ENCODE measurements at places on chromosomes 11 and 22.

DNA sequence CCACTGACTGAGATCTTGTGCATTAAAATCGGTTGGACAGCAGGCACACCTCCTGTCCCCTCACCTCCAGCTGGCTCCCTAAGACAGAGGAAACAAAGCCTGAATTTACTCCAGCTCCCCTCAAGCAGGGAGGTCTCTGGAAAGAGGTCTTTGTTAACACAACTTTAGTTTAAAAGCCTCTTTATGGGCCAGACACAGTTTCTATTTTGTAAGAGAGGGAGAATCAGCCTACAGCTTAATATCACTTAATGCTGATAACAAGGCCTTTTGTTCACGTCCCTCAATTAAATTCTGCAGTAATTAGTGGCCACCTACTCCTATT lies 36.3 kb downstream of the PLEKHA7 start:
- H3K4me3 ChIP-seq, result no peak overlapping the region
- peaks cover 63% of the 10 kb centered on the region for H3K4me1 ChIP-seq
- no peaks in the 10 kb centered on the region for H3K36me3 ChIP-seq
- DNase-seq, result no peak

- no peaks in the 10 kb centered on the region for H3K36me3 ChIP-seq
- no peak overlapping the region for H3K4me3 ChIP-seq
- H3K27ac ChIP-seq, result no peak overlapping the region
- no peaks in the 10 kb centered on the region for H3K27me3 ChIP-seq
These were observed 136.2 kb downstream of the OSBP2 start for GRCh38 chr22:30830907-30831306.

DNA sequence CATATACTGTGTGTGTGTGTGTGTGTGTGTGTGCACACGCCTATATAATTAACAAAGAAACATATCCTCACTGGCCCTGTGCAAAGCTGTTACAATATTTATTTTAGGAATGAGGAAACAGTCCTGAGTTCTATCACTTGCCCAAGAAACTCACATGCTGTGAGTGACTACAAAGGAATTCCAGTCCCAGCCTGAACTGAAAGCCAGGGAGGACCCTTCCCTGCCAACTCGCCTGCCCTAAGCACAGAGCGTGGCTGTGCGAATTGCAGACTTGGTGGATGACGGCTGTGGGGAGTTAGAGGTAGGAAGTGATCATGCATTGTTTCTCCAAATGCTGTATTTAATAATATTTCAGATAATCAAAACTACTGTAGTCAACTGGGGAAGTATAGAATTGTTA lies 26.4 kb upstream of the CD5 start:
- no peaks in the 10 kb centered on the region for H3K4me1 ChIP-seq
- no peaks in the 10 kb centered on the region for H3K36me3 ChIP-seq
- H3K4me3 ChIP-seq, result no peak overlapping the region
- no peak overlapping the region for H3K27ac ChIP-seq
- no peaks in the 10 kb centered on the region for H3K27me3 ChIP-seq

- no peak for DNase-seq
- H3K4me1 ChIP-seq, result peaks cover 56% of the 10 kb centered on the region
These were observed 2.9 kb downstream of the TEAD1 start for GRCh38 chr11:12677131-12677530.

- H3K36me3 ChIP-seq, result no peaks in the 10 kb centered on the region
- DNase-seq, result no peak
- no peak overlapping the region for H3K27ac ChIP-seq
- no peaks in the 10 kb centered on the region for H3K27me3 ChIP-seq
These were observed 36.0 kb downstream of the TTLL1 start for GRCh38 chr22:43053176-43053575.
